ENCODE measurements at places on chromosomes 7 and 10.

- no peak for DNase-seq
Observed at GRCh38 chr10:28997734-28998133, 291.1 kb upstream of the LYZL1 start.

DNA sequence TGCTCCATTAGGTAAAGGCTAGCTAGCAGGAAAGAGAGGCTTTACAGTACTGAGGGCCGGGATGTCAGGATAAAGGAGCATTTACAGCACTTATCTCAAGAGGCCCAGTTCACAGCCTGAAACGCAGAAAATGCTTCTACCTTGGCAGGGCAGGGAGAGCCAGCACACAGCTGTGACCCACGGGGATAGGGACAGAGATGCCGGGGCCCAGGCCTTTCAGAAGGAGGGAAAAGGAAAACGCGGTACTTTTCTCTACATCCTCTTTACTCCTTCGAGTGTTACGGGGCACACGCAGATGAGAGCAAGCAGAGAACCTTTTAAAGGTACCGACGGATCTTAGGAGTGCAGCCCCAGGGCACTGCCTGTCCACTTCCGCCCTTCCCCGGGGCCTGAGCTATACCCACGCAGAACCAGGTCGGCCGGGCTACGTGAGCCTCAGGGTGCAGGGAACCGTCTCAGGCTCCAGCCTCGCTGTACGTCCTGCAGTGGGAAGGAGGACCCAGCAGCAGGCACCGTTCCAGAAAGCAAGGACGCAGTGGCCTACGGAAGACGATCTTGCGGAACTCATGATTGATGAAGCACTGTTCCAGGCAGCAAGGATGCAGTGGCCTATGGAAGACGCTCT lies 232.3 kb downstream of the ELFN1 start:
- no peak for DNase-seq

- DNase-seq = no peak
Observed at GRCh38 chr7:7417851-7418250, 117.8 kb downstream of the COL28A1 start.

GRCh38 chr7:128831994-128832879 lies 2.0 kb downstream of the FLNC start:
- no peak for DNase-seq

DNA sequence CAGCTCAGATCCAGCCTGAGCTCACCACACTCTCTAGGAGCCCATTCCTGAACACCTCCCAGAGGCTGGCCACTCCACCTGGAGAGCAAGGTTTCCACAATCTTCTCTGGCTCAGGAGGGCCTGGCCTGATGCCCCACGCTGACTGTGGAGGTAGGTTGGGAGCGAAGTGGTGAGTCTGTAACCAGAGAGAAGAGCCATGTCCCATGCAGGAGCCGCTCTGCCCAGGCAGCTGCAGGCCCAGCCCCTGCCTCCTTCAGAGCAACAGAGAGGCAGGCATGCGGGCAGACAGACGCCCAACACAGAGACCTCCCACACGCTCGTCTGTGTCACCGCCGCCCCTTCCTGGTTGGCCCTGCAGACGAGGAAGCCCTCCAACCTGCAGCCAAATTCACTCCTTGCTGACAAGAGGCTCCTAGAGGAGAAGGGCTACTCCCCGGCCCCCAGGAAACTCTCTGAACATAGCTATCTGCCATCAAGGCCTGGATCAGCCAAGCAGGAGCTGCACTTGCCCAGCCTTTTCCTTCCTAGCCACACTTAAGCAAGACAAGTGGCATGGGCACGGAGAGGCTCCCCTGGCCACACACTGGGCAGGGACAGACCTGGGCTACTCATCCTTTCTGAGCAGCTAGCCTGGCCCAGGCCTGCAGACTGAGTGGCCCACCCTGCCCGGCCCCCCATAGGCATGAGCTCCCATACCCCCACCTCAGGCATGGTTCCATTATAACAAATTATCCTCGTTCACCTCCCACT lies 101.9 kb downstream of the GRID1 start:
- no peak for DNase-seq

GRCh38 chr7:45595809-45596664 lies 21.9 kb downstream of the ADCY1 start:
- no peak for DNase-seq

- no peak for DNase-seq
Observed at GRCh38 chr7:96723622-96724021, 14.0 kb upstream of the SEM1 start.

GRCh38 chr7:138809346-138809745 lies 11.3 kb upstream of the ATP6V0A4 start:
- no peak for DNase-seq

- no peak for DNase-seq
Observed at GRCh38 chr7:66033471-66034385, 41.9 kb upstream of the ASL start.

- no peak for DNase-seq
Observed at GRCh38 chr10:108567899-108568752, 1355.2 kb downstream of the XPNPEP1 start.

DNA sequence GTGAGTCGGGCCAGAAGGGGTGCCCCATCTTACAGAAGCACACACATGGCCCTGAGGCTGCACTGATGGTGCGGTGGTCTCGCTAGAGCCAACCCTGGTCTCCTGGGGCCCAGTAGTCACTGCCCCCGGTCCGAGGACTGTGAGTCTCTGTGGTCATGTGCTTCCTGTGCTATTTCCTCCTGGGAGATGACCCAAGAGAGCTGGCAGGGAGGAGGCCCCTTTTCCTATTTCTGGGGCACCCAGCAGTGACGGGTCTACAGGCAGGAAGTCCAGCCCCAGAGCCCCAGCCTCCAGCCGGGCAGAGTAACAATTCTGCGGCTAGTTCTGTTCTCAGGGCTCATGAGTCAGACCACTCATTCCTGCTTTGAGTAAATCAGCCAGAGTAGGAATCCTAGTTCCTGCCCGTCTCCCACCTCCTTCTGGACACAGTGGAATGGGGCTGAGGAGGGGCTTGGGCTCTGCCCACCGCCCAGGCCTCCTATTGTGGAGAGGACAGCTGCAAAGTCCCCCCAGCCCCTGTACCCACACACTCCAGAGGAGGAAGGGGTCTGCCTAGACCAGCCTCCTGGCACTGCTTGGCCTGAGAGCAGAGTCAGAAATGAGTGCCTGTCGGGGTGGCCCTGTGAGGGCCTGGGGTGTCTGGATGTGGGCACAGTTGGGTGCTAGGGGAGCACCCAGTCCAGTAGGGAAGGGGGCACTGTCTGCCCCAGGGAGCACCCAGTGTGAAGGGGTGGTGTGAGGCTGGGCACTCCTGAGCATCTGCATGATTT lies 80.5 kb upstream of the PPIF start:
- peak; percentile 79 for DNase-seq

- no peak for DNase-seq
Observed at GRCh38 chr7:92402920-92403759, 44.1 kb upstream of the GATAD1 start.

GRCh38 chr7:82331234-82331633 lies 112.3 kb downstream of the CACNA2D1 start:
- no peak for DNase-seq

DNA sequence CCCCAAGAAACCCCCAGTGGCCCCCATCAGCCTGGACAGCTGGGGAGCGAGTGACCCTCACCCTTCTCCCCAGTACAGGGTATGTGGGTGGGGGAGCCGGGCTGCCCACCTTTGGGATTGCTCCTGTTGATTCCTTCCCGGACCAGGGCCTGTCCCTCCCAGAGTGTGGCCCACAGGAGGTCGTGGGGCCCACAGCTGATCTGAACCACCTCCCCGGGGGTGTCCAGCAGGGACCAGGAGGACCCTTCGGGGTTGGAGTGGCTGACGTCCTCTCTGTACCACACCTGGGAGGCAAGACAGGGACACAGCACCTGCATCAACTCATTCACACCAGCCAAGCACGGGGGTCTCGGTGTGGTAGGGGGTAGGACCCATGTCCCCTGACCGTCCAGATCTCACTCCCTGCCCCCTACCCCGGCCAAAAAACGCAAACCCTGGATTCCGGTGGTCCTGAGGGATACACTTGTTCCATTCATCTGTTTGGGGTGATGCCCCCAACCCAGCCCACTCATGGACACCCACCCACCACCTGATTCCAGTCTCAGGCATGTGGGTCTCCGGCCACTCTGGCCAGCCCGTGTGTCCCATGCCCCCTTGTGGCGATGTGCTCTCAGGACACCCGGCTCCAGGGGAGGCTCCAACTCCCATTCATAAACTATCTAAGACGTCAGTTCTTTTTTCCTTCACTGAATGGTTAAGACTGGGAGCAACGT lies 10.9 kb downstream of the TECPR1 start:
- DNase-seq = no peak

GRCh38 chr10:123674741-123675140 lies 8.6 kb downstream of the GPR26 start:
- DNase-seq = no peak

GRCh38 chr7:51477819-51478218 lies 161.2 kb upstream of the COBL start:
- no peak for DNase-seq

- no peak for DNase-seq
Observed at GRCh38 chr7:94052398-94053180, 48.4 kb upstream of the BET1 start.

GRCh38 chr7:21566094-21566493 lies 23.3 kb downstream of the DNAH11 start:
- DNase-seq = no peak

DNA sequence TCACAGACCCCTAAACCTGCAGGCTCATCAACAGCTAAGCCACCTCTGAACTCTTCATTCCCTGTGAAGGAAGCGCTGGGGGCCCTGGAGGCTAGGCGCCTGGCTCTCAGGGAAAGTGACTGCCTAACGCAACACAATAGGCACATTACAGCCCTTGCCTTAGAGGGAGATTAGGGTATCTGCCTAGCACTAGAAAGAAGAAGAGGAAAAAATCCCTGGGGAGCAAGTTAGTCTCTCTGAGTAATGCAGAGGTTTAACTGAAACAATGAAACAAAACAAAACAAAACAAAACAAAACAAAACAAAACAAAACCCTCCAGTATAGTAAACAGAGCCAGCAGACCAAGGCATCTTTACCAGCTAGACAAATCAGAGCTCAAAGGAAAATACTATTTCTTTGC lies 2.6 kb downstream of the ZNF777 start:
- no peak for DNase-seq

DNA sequence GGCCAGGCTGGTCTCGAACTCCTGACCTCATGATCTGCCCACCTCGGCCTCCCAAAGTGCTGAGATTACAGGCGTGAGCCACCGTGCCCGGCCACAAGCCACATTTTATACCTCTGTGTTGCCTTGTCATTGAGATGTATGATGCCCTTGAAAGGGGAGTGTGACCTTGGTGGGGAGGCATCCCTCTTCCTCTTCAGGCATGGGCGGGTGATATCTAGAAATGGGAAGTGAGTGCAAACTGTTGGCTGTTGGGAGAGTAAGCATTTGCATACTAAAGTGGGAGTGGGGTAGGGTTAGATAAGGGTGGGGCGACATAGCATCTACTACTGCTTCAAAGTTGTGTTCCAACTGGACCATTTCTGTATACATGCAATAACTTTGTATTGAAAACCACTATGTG lies 20.1 kb downstream of the RP9 start:
- no peak for DNase-seq

DNA sequence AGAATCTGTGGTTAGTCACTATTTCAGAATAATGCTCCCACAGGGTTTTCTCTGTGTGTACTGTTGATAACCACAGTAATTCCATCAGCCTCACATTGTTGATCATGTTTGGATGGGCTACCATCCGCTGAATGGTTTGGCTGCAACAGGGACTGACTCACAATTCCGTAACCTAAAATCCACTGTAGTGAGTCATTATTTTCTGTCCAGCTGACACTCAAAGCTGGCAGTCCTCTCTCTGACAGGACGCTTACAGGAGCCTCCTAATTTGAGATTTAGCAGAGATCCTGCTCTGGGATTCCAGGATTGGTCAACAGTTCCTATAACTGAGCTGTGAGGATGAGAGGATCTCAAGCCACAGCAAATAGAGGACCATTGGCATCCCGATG lies 32.7 kb downstream of the VWA2 start:
- DNase-seq = peak; percentile 86

- DNase-seq = no peak
Observed at GRCh38 chr7:120717166-120717565, 140.8 kb downstream of the TSPAN12 start.

DNA sequence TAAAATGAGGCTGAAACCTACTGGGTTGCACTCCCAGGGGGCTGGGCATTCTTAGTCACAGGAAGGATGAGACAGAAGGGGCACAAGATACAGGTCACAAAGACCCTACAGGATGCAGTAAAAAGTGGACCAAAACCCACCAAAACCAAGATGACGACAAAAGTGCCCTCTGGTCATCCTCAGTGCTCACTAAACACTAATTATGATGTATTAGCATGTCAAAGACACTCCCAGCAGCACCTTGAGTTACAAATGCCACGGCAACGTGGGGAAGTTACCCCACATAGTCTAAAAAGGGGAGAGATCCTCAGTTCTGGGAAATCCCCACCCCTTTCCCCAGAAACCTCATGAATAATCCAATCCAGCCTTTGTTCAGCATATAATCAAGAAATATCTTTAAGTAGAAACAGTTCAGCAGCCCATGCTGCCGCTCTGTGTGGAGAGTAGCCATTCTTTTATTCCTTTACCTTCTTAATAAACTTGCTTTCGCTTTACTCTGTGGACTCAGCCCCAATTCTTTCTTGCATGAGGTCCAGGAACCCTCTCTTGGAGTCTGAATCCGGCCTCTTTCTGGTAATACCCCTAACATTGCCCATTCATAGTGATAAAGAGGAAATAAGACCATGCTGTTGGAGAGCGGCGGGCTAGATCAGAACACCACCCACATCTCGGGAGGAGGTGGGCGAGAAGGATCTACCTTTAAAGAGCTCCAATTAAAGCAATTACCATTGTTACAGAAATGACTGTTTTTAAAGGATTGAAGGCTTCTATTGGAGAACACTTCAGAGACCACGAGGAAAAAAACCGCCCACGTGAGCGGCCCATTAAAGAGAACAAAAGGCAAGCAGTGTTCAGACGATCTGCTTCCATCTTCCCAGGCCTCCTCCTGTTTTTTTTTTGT lies 170.9 kb downstream of the USP6NL start:
- DNase-seq = no peak

GRCh38 chr7:20466543-20467021 lies 135.9 kb downstream of the ITGB8 start:
- no peak for DNase-seq

GRCh38 chr7:122913608-122914007 lies 27.3 kb upstream of the CADPS2 start:
- no peak for DNase-seq

DNA sequence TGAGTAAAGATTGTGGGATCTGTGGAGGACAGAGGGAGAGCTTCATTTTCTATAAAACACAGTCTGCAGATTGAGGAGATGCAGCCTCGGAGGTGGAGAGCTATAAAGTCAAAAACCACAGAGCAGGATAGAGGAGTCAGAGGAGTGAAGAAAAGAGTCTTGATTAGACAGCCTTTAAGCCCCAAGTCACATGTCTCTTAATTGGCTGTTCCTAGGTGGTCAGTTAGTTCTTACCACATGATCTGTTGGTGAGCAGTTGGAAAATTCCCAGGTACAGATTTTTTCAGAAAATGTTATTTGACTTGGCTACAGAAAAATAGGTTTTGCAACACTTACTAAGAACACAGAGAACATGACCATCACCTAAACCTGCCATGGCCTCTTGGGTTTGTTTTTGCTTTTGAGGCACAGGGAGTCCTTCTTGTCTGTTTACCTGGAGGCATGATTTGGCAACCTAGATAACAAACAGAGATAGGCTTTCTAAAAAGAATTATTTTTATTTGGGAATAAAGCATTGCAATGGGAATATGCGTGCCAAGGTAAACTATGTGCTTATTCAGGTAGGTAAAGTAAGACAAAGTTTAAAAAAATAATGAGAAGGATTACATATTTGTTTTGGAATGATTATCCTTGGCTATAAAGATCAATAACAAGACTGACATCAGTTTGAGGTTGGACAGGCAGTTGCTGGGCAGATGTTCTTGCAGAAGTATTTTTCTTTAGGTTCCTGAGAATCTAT lies 604 bp upstream of the CYP3A43 start:
- DNase-seq = no peak
